GM23338 (cell line): ENCODE measurements at places on chromosomes 12 and 14.

DNA sequence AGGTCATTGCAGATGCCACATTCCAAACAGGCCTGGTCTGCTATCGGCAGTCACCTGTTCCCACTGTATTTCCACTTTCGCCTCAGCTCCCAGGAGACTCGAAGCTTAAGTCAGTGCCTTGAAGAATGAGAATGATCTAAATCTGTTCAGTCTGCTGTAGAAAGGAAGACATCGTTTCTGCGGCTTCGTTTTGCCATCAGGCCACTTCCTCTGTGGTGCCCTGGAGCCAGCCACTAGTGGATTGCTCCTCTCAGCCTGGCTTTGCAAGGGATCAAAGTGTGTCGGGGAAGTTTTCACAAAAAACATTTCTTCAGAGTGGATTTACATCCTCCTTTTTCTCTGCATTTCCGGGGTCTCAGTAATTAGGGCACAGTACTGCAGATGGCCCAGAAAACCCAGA, 66.7 kb downstream of the AACS start:
- DNase-seq, result no peak

- peak; percentile 41 for DNase-seq
Observed at GRCh38 chr12:25994901-25995625, 36.6 kb downstream of the RASSF8 start.

DNA sequence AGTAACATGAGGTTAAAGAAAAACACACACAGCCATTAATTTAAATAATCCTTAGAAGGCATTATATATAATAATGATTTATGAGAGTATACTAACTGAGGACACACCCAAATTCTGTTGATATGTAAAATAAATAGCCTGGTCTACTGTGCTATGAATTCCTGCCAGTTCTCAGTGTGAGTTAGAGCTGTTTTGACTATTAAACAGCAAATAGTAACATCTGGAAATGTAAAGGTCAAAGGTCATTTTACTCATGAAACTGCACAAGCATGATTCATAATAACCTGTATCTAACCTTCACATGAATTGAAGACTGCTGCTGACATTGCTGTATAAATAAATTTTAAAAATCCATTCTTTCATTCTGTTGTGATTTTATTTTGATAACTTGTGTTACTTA, 966.7 kb downstream of the SLC6A15 start:
- no peak for DNase-seq

GRCh38 chr12:3962631-3963483, 89.7 kb upstream of the PARP11 start:
- no peak for DNase-seq

GRCh38 chr12:60335745-60336144, 739.9 kb downstream of the SLC16A7 start:
- DNase-seq, result peak; percentile 6

DNA sequence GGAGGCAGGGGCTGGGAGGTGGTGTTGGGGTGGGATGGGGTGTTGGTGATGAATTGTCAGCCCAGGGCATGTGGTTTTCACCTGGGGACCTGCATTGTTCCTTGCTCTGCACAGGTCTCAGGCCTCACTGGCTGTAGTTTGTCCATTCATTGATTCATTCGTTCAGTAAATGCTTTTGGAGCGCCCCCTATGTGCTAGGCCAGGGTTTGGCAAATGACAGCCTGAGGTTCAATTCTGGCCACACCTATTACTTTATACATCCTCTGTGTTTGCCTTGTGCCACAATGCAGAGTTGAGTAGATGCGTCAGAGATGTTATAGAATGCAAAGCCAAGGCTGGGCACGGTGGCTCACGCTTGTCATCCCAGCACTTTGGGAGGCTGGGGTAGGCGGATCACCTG, 4.7 kb downstream of the ADCK1 start:
- peak; percentile 84 for DNase-seq

DNA sequence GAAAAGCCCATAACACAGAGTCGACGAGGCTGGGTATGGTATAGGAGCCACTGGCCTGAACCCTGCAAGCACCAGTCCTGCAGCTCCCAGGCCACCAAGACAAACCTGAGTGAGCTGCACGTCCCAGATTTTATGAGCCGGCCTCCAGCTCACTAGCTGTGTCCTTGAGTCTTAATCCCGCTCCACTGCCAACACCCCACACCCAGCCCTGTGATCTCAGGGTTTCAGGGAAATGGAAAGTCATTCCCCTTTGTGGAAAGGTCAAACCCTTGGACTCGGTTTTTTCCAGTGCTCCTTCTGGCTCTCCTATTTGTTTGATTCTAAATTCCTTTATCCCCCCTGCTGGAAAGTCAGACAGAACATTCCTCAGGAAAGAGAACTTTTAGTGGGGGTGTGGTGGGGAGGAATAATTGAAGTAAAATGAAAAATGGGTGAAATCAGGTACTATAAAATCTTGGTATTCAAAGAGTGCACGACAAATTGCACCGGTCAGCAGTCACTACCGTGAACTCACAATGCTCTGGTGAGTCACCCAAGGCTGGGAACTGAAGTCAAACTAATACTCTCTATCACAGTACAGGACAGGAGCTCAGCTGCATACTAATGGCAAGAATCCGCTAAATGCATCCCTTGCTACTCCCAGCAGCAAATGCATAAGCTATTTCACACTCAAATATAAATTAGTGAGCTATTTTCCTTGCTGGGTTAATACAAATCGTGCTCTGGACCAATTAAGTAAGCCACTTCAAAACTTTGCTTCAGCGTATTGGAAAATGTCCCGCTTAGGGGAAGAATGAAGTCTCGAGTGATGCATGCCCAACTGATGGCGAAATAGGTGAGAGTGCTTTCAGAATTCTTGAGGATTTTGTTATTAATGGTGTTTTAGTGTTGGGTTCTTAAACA, 9.0 kb downstream of the PITPNM2 start:
- DNase-seq, result peak; percentile 13
